DMS153 (cell line): ENCODE measurements at places on chromosomes 7 and 10.

- no peak for DNase-seq
Observed at GRCh38 chr7:84497873-84498272, 303.3 kb upstream of the SEMA3A start.

GRCh38 chr7:50199824-50200223 lies 104.7 kb upstream of the IKZF1 start:
- DNase-seq = no peak

GRCh38 chr10:63498665-63499064 lies 22.5 kb upstream of the REEP3 start:
- DNase-seq = no peak

GRCh38 chr7:38428041-38428440 lies 154.6 kb upstream of the TARP start:
- no peak for DNase-seq

DNA sequence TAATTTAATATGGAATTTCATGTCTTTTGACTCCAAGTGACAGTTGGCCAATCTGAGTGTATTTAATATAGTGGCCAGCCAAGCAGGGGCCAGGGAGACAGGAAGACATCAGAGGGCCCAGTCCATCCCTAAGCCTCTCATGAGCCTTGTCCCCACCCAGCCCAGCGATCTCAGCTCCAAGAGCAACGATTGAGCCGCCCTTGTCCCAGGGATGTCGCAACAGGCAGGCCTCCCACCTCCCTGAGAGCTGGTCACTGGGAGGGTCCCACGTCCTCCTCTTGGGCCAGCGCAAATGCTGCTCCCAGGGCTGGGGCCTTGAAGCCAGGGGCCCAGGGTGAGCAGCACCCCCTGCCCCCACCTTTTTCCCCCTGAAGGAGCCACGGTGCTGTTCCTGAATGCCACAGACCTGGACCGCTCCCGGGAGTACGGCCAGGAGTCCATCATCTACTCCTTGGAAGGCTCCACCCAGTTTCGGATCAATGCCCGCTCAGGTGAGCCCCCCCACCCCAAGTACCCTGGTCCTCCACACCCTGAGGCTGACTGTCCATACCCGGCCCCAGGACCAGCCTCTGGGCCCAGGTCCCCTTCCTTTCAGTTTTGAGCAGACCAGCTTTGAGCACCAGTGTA lies 29.4 kb downstream of the C10orf105 start:
- DNase-seq = no peak

DNA sequence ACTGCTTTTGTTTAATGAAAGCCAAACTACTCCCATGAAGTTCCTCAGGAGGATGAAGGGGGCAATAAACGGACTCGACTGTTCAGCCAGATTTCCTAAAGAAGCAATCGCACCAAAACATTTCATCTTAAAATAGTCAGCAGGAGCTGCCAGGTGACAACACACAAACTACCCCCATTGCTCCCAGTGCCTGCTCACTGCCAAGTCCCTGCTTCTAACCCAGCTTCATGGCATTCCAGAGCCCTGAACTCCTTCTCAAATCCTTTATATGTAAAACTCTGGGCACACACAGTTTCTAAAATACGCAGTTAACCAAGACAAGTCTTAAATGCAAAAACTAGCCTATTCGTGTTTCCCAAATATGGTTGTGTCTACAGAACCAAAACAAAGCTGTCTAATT lies 110.0 kb downstream of the SORBS1 start:
- no peak for DNase-seq

GRCh38 chr10:25999295-25999981 lies 65.4 kb downstream of the MYO3A start:
- DNase-seq = no peak
